ENCODE measurements at places on chromosomes 16 and 17. TPM values are rescaled to one million over a fixed set of nuclear protein-coding genes. Genes with fewer than 3 reads are reported as not detected.
A peak's percentile ranks its signal among the peaks of the same experiment; 100 is the strongest.

- H3K27ac ChIP-seq, result no peak overlapping the region
- no peak overlapping the region for H3K4me3 ChIP-seq
- no peak for DNase-seq
- H3K27me3 ChIP-seq, result no peaks in the 10 kb centered on the region
- no peaks in the 10 kb centered on the region for H3K36me3 ChIP-seq
Observed at GRCh38 chr17:13647543-13648021, 45.9 kb upstream of the HS3ST3A1 start.

DNA sequence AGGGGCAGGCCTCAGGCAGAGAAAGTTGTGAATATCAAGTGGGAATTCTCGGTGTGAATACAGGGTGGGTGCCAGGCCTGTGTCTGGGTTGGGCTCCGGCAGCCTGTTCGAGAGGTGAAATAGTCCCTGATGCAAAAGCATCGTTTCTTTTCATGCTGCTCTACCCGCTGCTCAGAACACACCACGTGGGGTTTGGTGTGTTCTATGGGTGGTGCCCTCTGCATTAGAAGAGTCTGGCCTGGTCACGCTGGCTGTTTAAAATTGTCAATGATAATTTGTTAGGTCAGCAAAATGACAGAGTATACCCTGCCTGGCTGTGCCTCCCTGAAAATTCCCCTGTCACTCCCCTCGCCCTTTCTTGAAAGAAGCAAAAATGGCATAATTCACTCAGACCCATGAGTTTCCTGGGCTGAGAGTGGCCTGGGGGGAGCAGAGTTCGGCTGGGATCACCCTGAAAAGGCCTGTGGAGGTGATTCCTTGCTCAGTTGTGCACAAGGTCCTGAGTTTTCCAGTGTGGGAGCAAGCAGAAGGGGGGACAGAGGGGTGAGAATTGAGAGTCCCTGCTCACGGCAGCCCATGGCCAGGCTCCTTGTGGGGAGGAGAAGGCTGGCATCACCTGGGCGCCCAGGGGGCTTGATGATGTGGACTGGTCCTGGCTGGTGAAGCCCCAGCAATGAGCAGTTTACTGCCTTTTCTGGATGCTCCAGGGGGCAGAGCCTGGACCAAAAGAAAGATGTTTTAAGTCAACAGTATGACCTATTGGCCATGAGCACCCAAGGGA, 3.2 kb downstream of the CACNG5 start:
- H3K4me3 ChIP-seq, result no peak overlapping the region
- peaks cover 57% of the 10 kb centered on the region for H3K27me3 ChIP-seq
- H3K4me1 ChIP-seq, result no peaks in the 10 kb centered on the region
- DNase-seq, result no peak
- H3K36me3 ChIP-seq, result no peaks in the 10 kb centered on the region

GRCh38 chr17:28225271-28225670, 93.7 kb upstream of the TMEM97 start:
- peaks cover 27% of the 10 kb centered on the region for H3K27me3 ChIP-seq
- H3K36me3 ChIP-seq, result peaks cover 2% of the 10 kb centered on the region
- no peak for DNase-seq
- H3K4me3 ChIP-seq, result no peak overlapping the region

DNA sequence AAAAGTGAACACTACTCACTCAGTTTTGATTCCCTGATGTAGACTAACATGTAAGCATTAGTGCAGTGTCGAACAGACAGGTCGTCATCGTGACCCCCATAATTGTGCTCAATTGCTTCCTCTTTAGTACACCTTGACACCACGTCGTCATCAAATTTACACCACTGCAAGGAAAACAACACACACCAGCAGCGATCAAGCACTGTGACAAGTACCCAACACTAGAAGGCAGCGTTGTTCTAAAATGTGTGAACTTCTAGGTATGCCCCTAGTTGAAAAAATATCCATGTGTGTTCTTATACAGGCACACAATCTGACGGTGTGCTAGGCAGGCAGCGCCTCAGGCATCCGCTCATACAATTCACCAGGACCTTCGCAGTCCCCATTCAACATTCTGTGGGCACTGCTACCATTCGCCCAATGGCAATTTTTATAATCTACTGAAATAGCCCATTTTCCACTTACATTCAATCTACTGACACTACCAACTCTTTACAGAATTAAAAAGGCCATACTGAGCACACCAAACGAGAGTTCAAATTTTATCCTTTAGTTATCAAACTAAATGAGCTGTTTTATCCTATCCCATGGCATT, 23.1 kb downstream of the LITAFD start:
- no peak for DNase-seq
- no peak overlapping the region for H3K4me3 ChIP-seq
- no peaks in the 10 kb centered on the region for H3K4me1 ChIP-seq
- H3K27ac ChIP-seq, result no peak overlapping the region
- H3K27me3 ChIP-seq, result no peaks in the 10 kb centered on the region

DNA sequence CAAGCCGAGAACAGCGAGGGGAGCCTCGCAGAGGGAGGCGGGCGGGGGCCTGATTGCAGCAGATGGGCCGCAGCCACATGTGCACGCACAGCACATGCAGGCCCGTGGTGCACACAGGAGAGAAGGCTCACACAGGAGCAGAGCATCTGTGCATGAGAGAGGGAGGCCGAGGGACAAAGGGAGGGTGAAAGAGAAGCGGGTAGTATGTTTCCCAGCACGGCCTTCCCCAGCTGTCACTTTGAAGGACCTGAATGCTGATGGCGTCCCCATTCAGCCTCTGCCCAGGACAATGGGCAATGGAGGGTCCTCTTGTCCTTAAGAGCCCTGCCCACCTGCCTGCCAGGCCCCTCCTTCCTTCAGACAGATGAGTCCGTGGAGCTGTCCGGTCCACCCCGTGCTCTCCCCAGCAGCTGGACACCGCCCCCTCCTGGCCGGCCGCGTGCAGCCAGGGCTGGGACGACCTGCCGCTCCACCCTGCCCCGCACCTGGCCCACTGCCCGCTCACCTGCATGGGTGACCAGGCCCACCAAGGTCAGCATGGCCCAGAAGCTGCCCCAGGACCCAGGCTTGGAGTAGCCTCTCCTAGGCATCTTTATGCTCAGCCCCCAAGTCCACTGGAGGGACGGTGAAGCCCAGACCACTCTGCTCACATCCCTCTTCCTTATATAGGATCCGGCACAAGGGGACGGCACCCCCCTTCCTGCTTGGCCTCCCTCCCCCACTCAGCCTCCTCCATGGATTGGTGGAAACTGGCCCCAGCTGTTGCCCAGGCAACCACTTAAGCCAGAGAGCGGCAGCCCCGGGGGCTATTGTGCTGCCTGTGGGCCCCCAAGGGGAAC, at the start of gene BTBD17:
BTBD17 (minus strand) TSS at position 639 of the 839 bp plus-strand sequence; CDS start at position 590, 49 bp downstream.
- peaks cover 2% of the 10 kb centered on the region for H3K36me3 ChIP-seq
- H3K4me1 ChIP-seq, result peaks cover 39% of the 10 kb centered on the region
- peak; percentile 81 for DNase-seq
- H3K27ac ChIP-seq, result peak within 1 kb of the TSS; percentile 97

GRCh38 chr17:36926226-36926625, 11.0 kb upstream of the LHX1 start:
- H3K27ac ChIP-seq, result no peak overlapping the region

GRCh38 chr16:11836650-11837244, 14.6 kb downstream of the RSL1D1 start:
- H3K27ac ChIP-seq, result no peak overlapping the region
- peaks cover 5% of the 10 kb centered on the region for H3K4me1 ChIP-seq
- H3K36me3 ChIP-seq, result peaks cover 15% of the 10 kb centered on the region
- H3K27me3 ChIP-seq, result no peaks in the 10 kb centered on the region

- H3K27ac ChIP-seq, result no peak overlapping the region
- peaks cover 8% of the 10 kb centered on the region for H3K36me3 ChIP-seq
- H3K27me3 ChIP-seq, result peaks cover 27% of the 10 kb centered on the region
- no peak for DNase-seq
- H3K4me3 ChIP-seq, result no peak overlapping the region
Observed at GRCh38 chr16:88540346-88540977, 29.7 kb upstream of the ZC3H18 start.

DNA sequence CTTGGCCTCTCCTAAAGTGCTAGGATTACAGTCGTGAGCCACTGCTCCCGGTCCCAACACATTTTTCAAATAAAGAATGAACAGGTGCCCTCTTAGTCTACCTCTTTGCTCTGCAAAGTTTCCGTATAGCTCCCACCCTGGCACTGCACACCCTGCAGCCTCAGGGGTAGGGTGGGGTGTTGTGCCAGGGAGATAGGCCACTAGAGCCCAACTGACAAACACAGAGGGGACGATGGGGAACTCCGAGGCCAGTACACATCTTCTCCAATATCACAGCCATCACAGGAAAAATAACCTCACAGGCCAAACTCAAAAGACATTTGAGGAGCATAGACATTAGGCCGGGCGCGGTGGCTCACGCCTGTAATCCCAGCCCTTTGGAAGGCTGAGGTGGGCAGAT, 2.7 kb upstream of the SLC12A4 start:
- no peaks in the 10 kb centered on the region for H3K36me3 ChIP-seq
- no peak overlapping the region for H3K27ac ChIP-seq
- H3K27me3 ChIP-seq, result peaks cover 7% of the 10 kb centered on the region
- peak overlapping the region; percentile 78 for H3K4me3 ChIP-seq
- H3K4me1 ChIP-seq, result peaks cover 25% of the 10 kb centered on the region

- H3K36me3 ChIP-seq, result no peaks in the 10 kb centered on the region
- no peak for DNase-seq
- peaks cover 13% of the 10 kb centered on the region for H3K4me1 ChIP-seq
- peaks cover 6% of the 10 kb centered on the region for H3K27me3 ChIP-seq
Observed at GRCh38 chr16:65751622-65752521, 614.6 kb upstream of the CDH5 start.

DNA sequence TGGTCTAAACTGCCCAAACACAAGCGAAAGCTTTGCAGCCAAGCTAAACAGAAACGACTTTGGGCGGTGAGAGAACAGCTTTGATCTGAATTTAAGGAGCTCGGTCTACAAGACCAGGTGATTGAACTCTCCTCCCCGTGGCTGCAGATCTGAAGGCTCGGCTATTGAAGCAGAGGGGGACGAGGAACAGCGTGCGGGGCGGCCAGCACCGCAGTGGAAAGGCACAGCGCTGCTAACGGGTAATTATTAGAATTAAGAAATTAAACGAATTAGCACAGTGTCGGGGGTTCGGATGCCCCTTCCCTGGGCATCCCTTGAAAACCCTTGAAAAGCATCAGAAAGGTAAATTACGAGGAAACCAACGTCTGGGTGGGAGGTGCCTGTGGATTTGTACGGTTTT, 431 bp downstream of the TEKT3 start:
- peak overlapping the region; percentile 87 for H3K4me3 ChIP-seq
- H3K27ac ChIP-seq, result no peak overlapping the region

- H3K4me3 ChIP-seq, result no peak overlapping the region
- peaks cover 6% of the 10 kb centered on the region for H3K27me3 ChIP-seq
- no peak for DNase-seq
- H3K27ac ChIP-seq, result no peak overlapping the region
- no peaks in the 10 kb centered on the region for H3K4me1 ChIP-seq
Observed at GRCh38 chr17:40859536-40859935, 7.5 kb downstream of the KRT12 start.

DNA sequence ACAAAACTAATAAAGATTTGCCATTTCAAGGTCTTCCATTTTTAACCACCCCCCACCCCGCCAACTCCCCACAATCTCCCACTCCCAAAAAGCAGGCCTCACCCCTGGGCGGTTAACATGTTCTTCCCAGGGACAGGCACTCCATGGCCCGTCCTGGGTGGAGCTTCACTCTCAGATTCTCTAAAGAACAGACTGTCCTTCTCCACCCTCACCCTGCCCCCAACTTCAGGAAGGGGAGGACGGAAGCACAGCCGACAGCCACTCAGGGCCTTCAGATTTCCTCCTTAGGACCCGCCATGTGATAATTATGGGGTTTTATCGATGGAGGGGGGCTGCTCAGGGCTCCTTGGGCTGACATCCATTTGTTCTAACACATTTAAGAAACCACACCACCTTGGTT, 61.9 kb downstream of the ZFHX3 start:
- H3K27ac ChIP-seq, result peak overlapping the region; percentile 31
- no peaks in the 10 kb centered on the region for H3K36me3 ChIP-seq
- H3K27me3 ChIP-seq, result no peaks in the 10 kb centered on the region
- DNase-seq, result no peak
- H3K4me3 ChIP-seq, result no peak overlapping the region

DNA sequence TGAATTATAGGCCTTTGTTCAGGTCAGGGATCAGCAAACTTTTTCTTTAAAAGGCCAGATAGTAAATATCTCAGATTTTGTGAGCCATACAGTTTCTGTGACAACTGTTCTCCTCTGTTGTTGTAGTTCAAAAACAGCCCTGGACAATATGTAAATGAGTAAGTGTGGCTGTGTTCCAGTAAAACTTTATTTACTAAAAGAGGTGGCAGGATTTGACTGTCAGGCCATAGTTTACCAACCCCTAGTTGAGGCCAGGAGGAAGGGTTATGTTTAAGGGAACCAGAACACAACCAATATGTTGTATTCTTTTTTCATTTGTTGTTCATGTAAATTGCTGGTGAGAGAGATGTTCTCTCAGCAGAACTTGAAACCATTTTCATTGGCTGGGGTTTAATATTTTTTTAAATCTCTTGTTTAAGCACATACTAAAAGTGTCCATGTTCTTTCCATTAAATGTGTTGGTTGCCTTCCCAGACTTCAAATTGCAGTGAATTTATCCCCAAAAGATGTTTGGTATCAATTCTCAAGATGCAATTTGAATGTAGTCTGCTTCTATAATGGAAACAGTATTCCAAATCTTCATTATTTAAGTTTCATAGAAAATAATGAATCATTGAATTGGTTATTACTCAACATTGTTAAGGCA, 260.3 kb downstream of the FTO start:
- H3K4me3 ChIP-seq, result no peak overlapping the region
- H3K4me1 ChIP-seq, result peaks cover 11% of the 10 kb centered on the region
- no peak overlapping the region for H3K27ac ChIP-seq
- no peaks in the 10 kb centered on the region for H3K27me3 ChIP-seq

DNA sequence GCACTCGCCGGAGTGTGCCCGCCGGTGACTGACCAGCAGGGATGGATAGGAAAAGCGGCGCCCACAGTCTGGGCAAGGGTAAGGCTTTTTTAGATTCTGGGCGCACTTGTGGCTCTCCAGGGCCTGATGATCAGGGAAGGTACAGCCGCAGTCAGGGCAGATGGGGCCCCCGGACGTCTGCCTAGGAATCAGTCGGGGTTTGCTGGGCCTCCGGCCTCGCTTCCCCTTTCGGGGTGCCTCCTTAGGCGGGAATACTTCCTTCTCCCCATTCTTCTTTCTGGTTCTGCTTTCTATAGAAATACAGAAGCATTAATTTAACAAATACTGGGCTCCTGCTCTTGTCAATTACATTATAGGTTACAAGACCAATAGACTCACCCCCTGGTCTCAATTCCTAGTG, 5.0 kb downstream of the ZNF689 start:
- no peaks in the 10 kb centered on the region for H3K27me3 ChIP-seq
- no peak overlapping the region for H3K27ac ChIP-seq
- peaks cover 6% of the 10 kb centered on the region for H3K4me1 ChIP-seq
- H3K4me3 ChIP-seq, result peak overlapping the region; percentile 56
- H3K36me3 ChIP-seq, result peaks cover 27% of the 10 kb centered on the region
- DNase-seq, result no peak

- H3K27me3 ChIP-seq, result no peaks in the 10 kb centered on the region
- no peak overlapping the region for H3K4me3 ChIP-seq
- peaks cover 53% of the 10 kb centered on the region for H3K4me1 ChIP-seq
- no peak for DNase-seq
Observed at GRCh38 chr16:81650982-81651562, 128.0 kb upstream of the PLCG2 start.

Gene COX6A2
- not detected for total RNA-seq

Gene FBXL19
- total RNA-seq, result 78.1 TPM

Gene CDRT15L2
- total RNA-seq, result not detected

Gene SDR42E1
- not detected for total RNA-seq

Gene GAS2L2
- total RNA-seq, result 0.16 TPM
